ENCODE measurements at places on chromosomes 5 and 9. TPM values are rescaled to one million over a fixed set of nuclear protein-coding genes. Genes with fewer than 3 reads are reported as not detected.

DNA sequence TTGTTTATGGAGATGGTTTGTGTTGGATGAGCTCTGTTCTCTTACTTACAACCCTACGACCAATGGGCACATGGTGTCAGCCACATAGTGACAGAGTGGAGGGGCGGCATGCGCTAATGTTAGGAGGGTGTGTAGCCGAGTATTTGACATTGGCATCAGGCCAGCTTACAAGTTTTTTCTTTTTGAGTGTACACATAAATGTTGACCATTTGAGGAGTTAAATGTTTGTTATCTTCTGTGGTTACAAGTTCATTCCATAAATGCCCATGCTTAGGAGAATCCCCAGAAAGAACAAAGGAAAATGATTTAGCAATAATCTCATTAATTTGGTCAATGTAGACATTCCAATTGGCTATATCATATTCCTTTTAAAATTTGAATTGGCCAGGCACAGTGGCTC, 180.1 kb upstream of the ELL2 start:
- peak; percentile 74 for DNase-seq

- DNase-seq: no peak
These were observed 66.5 kb downstream of the SEMA5A start for GRCh38 chr5:9479361-9479760.

The SOWAHA gene
- total RNA-seq: 2.9 TPM

DNA sequence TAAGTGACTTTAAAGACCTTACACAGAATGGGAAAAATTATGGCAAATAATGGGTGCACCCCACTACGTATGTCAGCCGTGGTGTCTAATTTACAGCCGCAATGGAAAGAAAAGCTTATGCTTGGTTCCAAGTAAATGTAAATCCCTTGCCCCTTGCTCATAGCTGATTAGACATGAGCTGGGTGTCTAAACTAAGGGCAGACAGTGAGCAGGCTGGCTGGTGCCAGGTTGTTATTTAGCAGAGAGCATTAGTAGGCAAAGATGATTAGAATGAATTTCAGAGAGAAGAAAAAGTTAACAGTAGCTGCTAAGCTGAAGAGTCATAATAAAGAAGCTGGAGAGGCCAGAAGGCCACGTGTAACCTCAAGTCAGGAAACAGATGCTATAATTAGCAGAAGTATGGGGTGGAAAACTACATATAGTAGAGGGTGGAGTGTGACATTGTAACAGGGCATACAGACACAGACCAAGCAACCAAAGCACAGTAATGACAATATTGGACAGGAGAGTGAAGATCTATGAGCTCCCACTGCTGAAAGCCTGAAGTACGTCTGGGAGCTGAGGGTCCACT, 257.7 kb downstream of the MCTP1 start:
- no peak for DNase-seq

The GPR150 gene
- total RNA-seq: not detected

The HAVCR2 gene
- not detected for total RNA-seq

The PTGR1 gene
- 39.8 TPM for total RNA-seq

GRCh38 chr9:72154468-72155285, 5.4 kb downstream of the GDA start:
- peak; percentile 89 for DNase-seq

DNA sequence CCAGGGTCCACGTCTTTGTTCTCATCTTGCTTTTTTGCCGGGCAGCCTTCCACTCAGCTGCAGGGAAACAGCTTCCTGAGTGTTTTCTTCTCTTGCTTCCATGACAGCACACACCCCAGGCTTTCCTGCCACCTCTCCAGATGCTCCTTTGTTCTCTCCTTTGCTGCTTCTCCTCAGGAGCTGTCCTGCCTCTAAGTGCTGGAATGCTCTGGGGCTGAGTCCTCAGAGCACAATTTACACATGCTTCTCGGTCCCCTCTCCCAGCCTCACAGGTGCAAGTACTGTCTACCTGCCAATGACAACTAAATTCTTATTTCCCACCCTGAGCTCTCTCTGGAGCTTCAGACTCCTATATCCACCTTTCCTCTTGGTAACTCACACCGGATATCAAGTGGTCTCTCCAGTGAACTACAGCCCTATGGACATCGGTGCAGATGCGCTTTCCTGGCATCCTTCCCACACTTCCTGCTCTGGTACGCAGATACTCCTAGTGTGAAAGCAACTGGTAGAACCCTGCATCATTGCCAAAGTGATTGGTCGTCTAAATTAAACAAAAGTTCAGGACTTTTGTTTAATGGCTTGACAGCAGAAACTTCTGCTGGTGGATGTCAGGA, 13.4 kb upstream of the ACSL6 start:
- DNase-seq: no peak

The NTMT1 gene
- total RNA-seq: 68.7 TPM

The FBP1 gene
- 63.3 TPM for total RNA-seq

The ZNF883 gene
- not detected for total RNA-seq

The TAF11L10 gene
- not detected for total RNA-seq

The C1QTNF2 gene
- 0.18 TPM for total RNA-seq

GRCh38 chr9:115882911-115883310, 270.7 kb upstream of the PAPPA start:
- no peak for DNase-seq

- DNase-seq: peak; percentile 37
These were observed 28.5 kb upstream of the PHF24 start for GRCh38 chr9:34929506-34930102.

The PCDHB8 gene
- total RNA-seq: 0.16 TPM

The GAS1 gene
- total RNA-seq: 0.21 TPM

- DNase-seq: no peak
These were observed 2.1 kb upstream of the ALDH1B1 start for GRCh38 chr9:38390442-38390841.

The PGGT1B gene
- total RNA-seq: 12.7 TPM

GRCh38 chr5:91301106-91301846, 81.8 kb downstream of the ARRDC3 start:
- DNase-seq: no peak

The LVRN gene
- total RNA-seq: not detected

DNA sequence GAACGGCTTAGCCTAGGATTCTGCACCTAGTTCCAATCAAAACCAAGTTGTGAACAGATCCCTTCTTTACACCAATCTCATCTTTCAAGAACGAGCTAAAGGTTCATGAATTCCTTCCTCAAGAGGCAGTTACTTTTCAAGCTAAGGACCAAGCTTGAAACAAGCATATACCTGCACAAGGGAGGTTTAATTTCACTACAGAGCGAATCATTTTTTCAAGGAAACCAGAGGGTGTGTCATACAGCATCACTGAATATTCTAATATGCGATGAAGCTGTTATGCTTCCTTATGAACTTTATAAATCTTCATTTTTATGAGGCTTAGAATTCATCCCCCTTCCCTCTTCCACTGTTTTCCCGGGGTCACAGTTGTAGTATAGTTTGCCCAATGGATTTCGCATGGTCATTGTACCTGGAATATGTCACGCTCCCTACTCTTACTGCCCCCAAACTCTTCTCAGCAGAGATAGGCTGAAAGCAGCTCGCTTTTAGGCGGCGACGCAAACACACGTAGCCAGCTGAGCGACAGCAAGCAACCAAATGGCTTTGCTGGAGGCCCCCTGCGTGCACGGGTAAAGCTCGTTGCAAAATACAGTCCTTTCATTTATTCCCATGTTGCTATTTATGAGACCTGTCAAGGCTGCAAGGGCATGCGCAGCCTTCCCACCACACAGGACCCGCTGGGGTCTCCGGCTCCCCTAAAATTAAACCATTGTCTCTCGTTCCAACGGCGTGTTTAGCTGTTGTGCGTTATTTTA, 832 bp downstream of the LMBRD2 start:
- peak; percentile 60 for DNase-seq

The LCN12 gene
- 0.58 TPM for total RNA-seq

GRCh38 chr9:128077847-128078503, 9.9 kb downstream of the SLC25A25 start:
- peak; percentile 38 for DNase-seq

The SLC22A4 gene
- 0.26 TPM for total RNA-seq

- DNase-seq: no peak
These were observed 1037.3 kb upstream of the WWC1 start for GRCh38 chr5:167254132-167254531.

The LCN9 gene
- total RNA-seq: not detected

DNA sequence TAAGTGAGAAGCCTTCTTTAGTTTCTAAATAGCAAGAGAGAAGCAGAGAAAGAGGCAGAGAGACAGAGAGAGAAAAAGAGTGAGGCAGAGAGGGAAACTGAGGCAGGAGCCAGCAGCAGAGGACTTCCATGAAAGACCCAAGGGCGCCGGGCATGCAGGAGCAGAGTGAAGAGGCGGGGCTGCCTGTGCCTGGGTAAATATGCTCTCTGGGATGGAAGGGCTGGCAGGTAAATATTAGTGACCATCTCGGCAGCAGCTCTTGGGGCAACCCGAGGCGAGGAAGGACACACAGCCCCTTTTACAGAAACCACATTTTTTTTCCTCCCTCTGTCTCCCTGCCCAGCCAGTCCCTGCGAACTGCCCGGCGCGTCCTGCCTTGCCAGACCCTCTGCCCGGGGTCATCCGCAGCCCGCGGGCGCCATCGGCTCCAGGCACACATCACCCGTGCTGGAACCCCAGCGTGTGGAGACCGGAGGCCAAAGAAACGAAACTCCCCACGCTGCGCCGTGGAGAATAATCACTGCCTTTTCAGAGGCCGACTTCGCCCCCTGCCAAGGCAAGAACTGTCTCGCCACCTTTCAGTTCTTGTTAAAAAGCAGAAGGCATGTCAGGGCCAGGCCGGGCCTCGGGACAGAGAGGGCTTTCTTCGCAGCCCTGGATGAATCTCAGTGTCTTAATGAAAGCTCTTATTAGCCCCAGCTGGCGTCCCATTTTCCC, 61.3 kb downstream of the BOD1 start:
- DNase-seq: no peak

The CD14 gene
- total RNA-seq: 12.2 TPM

The CYSRT1 gene
- 1.6 TPM for total RNA-seq

- no peak for DNase-seq
These were observed 720.5 kb upstream of the NUDT12 start for GRCh38 chr5:104283136-104283535.

DNA sequence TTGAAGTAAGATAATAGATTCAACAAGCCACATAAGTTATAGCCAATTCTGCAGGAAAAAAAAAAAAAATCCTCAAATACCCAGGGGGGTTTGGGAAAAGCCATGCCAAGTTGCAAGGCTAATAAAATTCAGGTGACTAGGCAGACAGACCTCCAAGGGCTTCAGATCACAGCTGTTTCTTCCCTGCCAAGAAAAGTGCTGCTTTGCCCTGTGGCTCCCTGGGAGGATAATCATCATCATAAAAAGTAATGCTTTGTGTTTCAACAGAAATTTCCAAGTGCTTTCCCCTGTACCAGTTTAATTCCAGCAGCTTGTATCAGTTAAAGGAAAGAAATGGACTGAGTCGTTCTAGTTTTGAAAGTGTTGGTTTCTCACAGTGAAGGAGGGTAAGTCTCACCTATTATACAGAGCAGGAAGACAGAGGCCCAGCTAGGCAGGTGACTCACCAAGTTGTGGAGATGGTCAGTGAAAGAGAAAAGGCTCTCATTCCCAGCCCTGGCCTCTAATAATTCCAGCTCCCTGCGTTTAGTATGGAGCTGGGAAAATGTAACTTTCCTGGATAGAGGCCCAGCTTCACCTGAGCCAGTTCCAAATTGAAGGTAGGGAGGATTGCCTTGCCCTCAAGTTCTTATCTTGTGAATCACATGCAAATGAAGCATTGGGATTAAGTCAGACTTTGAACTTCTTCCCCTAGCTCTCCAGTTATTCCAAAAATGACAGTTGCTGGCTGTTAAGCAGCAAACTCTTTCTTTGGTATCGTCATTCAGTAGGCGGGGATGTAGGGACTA, 263.4 kb downstream of the GRIA1 start:
- DNase-seq: no peak

- DNase-seq: no peak
These were observed 64.8 kb downstream of the SHB start for GRCh38 chr9:38003946-38004808.

GRCh38 chr5:74786851-74787250, 19.8 kb downstream of the NSA2 start:
- DNase-seq: peak; percentile 57

The HRH2 gene
- total RNA-seq: not detected

The TBCA gene
- 73.8 TPM for total RNA-seq

DNA sequence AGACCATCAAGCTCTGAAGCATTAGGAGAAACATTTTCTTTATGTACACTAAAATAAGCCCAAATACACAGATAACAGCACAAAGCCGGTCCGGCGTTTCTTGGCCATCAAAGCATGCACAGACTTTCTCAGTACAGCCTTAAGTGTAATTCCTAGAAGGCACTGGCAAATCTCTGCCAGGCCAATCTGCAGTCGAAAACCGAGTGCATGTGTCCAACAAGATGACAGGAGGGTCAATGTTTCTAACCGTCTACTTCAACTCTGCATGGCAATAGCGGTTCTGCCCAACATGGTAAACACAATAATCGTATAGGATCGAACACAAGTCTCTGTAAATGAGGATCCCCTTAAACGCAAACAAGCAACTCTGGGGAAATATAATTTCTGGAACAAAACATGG, 1.1 kb downstream of the ARL15 start:
- DNase-seq: peak; percentile 45

DNA sequence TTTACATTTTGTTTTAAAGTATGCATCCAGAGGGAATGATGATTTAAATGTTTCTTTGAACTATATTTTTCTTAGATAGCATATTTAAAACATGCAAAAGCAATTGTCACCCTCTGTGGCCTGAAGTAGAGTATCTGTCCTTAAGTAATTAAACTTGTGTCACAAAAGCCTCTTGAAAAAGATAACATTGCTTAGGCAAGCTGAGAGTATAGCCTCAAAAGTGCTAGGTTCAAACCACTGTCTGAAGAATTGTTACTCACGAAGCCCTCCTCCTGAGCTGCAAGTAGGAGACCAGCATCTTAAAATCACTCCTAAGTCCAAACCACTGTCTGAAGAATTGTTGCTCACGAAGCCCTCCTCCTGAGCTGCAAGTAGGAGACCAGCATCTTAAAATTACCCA, 378.0 kb upstream of the PRR16 start:
- DNase-seq: no peak

DNA sequence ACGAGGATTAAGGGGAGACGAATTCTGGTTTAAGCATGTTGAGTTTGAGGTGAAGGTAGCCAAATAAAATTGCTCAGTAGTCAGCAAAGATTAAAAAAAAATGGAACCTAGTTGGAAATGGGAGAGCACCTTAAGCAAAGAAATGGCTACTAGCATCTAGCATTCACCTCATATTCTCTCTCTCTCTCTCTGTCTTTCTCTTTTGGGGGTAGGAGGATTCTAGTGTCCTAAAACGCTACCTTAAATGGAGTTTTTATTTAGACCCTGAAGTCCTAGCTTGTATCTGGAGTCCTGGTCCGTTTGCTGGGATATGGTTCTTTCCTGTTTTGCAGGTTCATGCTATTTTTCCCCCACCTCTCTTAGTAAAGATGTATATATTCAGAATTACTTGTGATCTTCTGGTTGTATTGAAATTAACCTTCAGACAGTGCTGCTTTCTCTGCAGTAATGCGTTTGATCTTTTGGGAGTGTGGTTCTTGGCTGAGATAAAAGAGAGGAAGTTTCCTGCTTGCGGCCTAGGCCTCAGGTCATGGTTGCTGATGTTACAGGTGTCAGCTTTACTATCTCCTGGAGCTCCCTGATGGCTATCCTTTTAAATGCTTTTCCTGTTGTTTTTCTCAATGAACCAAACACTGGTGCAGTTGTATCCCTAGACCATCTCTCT, 8.0 kb downstream of the TGFBR1 start:
- DNase-seq: no peak

GRCh38 chr5:74206579-74207550, 433.7 kb downstream of the ENC1 start:
- DNase-seq: peak; percentile 80

The GRM6 gene
- total RNA-seq: not detected

The F12 gene
- 52.9 TPM for total RNA-seq

The ADCY2 gene
- total RNA-seq: not detected

- DNase-seq: no peak
These were observed 38.7 kb downstream of the SCAMP1 start for GRCh38 chr5:78399116-78399515.

The GABRP gene
- total RNA-seq: 11.0 TPM

All from HT-29 (cell line).